NCI-H510A treated with DMSO at 0.1 percent for 48 hours (cell line): ENCODE measurements at places on chromosomes 7 and 10.

DNA sequence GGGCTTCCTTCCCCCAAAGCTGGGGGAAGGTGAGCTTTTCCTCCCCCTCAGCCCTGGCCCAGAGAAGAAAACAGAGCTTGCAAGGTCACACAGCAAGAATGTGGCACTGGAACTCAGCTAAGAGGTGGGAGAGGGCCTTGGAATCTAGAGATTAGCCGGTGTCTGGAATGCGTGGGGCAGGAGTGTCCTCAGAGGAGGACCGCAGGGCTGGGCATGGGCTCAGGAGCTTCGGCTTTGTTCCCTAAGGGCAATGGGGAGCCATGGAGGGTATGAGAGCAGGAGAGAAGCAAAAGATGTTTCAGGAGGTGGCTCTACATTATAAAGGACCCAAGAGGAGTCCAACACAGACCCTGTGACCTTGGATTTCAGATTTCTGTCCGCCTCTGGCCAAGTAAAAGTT is 127.2 kb upstream of the TNRC18 start:
- DNase-seq, result no peak

DNA sequence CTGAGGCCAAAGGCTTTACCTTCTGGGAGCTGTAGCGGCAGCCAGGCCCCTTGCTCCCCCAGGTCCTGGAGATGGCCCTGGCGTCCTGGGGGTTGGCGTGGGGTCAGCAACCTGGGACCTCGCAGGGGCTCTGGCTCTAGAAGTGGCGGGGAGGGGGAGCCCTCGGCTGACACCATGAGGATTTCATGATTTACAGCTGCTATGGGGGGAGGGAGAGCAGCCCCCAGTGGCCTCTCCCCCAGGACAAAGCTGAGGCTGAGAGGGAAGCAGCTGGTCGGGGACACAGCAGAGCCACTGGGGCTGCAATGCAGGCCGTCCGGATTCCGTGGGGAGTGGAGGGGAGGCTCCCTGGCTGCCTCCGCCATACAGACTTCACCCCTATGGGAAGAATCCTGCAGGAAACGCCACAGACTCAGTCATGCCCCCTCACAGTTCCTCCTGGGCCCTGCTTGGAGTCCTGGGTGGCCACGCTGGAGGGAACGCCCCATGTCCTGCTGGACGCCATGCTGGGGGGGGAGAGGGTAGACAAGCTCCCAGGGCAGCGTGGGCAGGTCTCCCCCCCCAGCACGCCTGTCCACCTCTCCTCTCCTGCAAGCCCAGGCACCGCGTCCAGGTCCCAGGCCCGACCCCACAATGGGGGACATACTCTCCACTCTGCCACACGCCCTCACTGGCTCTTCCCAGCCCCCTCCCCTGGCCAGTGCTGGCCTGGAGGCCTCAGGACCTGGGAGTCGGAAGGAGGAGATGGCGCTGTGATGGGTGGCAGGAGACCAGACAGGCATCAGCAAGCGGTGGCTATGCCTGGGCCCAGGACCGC is 243.6 kb downstream of the ELFN1 start:
- DNase-seq, result no peak

DNA sequence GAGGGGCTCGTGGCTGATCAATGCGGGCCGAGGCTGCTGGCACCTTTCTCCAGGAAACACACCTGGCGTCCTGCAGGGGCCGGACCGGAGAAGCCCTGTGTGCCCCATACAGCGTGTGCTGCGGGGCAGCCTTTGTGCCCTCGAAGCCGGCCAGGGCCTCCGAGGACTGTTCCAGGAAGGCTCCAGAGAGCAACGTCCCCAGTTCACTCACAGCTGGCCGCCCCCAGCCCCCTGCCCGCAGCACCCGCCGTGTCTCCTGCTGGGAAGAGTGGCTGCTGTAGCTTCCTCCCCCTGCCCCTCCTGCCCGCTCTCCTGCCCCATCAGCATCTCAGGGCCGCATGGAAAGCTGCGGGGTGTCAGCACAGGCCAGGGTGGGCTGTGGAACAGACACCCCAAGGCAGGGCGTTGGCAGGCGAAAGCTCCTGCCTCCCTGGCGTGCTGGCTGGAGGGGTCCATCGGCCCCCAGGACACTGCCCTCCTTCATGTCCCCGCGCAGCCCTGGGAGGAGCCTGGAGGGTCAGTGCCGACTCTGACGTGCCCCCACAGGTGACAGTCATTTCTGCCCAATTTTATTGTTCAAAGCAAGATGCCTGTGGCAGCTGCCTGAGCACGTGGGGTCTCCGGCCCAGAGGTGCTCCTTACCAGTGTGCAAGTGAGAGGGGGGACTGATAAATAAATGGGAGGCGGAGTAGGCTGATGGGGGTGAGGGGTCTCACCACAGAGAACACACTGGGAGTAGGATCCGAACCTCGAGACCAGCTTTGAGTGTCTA is 95.8 kb upstream of the DIP2C start:
- no peak for DNase-seq

- no peak for DNase-seq
Measured at GRCh38 chr7:25520516-25520915, 292.2 kb upstream of the NPVF start.
